ENCODE measurements at places on chromosomes 7 and 10. TPM values are rescaled to one million over a fixed set of nuclear protein-coding genes. Genes with fewer than 3 reads are reported as not detected.
A peak's percentile ranks its signal among the peaks of the same experiment; 100 is the strongest.

TMEM270 gene
- not detected for total RNA-seq

CYP26C1 gene
- total RNA-seq, result 0.08 TPM

OR13A1 gene
- total RNA-seq, result 0.23 TPM

ZNF467 gene
- not detected for total RNA-seq

COL1A2 gene
- total RNA-seq, result 2.1 TPM

NDUFB2 gene
- total RNA-seq, result 184 TPM

DNA sequence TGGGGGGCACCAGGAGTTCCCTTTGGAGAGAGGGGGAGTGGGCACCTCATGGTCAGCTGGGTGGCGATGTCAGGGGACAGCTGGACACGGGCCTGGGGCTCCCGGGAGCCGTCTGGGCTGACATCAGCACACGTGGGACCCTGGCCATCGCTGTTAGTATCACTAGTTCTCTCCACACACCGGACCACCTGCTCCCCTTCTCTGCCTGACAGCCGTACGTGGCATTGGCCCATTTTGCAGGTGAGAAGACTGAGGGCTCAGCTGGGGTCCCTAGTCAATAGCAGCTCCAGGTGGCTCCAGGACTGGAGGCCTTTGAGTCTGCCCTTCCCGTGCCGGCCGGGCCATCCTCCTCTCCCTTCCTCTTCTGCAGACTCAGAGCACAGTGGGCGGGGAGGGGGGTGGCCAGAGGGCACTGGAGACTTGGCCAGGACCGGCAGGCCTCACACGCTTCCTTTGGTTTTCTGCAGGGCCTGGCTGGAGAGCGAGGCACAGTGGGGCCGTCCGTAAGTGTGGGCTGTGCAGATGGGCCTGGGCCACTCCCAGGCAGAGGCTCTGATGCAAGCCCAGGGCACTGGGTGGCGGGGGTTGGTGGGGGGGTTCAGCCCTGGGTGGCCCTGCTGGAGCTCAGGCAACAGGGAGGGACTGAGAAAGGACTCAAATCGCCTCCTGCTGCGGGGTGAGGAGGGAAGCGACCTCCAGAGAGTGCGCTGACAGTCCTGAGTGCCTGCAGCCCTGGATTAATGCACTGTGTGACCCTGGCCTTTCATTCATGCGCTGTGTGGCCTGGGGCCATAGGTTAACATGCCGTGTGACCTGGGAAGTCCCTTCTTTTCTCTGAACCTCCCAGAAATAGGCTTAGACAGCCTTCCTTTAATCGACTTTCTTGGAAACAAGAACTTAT lies 78.2 kb downstream of the MYL10 start:
- no peak for DNase-seq

DNA sequence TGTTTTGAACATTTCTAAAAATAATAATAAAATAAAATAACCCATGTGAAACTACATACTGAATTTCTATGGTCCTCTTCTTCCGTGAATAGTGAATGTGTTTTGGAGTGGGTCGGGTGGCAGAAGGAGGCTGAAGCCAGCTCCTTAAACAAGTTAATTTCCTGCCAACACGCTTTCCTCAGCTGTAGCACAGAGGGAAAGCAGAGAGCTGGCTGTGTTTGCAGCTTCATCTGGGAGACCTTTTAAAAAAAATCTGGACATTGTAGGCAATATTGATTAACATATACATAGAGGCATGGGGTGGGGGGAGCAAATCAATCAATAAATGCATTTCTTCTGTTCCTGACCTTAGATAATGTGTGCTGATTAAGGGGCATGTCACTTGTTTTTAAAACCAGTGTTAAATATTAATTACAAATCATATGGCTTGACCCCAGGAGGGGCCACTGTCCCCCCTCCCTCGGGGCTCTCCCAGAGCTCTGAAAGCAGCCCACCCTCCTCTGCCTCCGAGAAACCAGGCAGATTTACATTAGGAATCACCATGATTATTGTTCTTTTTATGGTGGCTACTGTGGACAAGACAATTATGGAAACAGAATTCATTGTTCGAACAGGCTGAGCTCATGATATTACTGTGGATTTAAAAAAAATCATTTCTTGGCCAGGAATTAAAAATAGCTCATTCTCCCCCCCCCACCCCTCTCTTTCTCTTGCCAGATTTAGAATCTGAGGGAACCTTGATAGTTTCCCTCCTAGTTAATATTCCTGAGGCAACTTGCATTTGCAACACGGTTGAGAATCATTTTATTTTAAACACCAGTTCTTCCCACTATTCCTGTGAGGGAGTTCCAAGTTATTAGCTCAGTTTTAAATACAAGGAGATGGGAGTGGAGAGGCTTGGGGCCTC lies 100.5 kb upstream of the CARD11 start:
- no peak for DNase-seq

- DNase-seq, result no peak
Measured at GRCh38 chr7:130831817-130832481, 97.9 kb upstream of the KLF14 start.

DNA sequence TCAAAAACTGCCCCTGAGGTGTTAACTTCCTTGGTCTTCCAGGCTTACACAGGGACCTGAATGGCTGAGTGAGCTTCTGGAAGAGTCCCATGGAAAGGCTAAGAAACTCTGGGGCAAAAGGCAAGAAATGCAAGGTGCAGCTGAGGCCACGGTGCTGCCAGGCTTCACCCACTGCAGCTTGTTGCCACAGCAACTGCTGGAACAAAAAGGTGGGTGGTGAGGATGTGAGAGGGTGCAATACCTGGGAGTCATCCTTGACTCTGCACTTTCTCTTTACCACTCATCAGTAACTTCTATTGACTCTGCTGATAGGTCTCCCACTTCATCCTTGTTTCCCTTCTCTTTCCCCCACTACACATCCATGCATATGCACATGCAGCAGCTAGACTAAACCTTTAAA lies 258.6 kb downstream of the BMPER start:
- DNase-seq, result no peak

DNA sequence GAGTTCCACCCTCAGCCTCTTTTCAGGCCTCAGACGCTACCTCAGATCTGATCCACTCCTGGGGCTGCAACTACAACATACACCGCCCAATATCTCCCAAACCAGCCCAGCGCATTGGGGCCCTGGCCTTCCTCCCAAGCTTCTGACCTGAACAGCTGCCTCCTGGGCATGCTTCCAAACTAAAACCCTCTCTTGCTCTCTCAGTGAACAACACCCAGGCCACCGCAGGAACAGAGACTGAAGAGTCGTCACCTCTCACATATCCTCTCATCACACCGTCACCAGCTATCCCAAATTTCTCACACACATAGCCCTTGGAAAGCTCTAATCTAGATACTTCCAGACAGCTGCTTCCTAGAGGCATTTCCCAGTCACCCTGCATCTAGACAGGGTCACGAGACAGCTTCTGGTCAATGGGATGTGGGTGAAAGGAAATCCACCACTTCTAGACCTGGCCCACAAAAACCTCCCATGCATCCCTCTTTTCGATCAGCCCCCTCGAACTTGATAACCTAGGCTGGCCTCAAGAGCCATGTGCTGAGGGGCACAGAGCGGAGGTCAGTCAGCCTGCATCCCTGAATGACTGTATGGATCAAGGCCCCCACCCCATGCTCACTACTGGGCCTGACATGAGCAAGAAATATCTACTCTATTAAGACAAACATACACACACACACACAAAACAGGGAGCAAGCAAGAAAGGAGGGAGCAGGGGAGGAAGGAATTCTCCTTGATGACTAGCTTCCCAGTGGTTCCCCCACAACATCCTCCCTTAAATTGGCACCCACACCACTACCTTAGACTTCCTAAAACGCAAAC lies 1.8 kb downstream of the PARP12 start:
- DNase-seq, result no peak

- DNase-seq, result peak; percentile 49
Measured at GRCh38 chr10:61135276-61135721, 191.3 kb upstream of the RHOBTB1 start.

GRCh38 chr7:36202398-36202797 lies 49.3 kb downstream of the EEPD1 start:
- no peak for DNase-seq

- no peak for DNase-seq
Measured at GRCh38 chr7:101159696-101160674, 5.4 kb downstream of the VGF start.

GRCh38 chr10:4802711-4803487 lies 23.1 kb upstream of the AKR1E2 start:
- DNase-seq, result no peak

GRCh38 chr7:43113622-43114457 lies 1.4 kb downstream of the HECW1 start:
- DNase-seq, result no peak

- DNase-seq, result peak; percentile 74
Measured at GRCh38 chr10:14926722-14927416, 27.0 kb downstream of the DCLRE1C start.

DNA sequence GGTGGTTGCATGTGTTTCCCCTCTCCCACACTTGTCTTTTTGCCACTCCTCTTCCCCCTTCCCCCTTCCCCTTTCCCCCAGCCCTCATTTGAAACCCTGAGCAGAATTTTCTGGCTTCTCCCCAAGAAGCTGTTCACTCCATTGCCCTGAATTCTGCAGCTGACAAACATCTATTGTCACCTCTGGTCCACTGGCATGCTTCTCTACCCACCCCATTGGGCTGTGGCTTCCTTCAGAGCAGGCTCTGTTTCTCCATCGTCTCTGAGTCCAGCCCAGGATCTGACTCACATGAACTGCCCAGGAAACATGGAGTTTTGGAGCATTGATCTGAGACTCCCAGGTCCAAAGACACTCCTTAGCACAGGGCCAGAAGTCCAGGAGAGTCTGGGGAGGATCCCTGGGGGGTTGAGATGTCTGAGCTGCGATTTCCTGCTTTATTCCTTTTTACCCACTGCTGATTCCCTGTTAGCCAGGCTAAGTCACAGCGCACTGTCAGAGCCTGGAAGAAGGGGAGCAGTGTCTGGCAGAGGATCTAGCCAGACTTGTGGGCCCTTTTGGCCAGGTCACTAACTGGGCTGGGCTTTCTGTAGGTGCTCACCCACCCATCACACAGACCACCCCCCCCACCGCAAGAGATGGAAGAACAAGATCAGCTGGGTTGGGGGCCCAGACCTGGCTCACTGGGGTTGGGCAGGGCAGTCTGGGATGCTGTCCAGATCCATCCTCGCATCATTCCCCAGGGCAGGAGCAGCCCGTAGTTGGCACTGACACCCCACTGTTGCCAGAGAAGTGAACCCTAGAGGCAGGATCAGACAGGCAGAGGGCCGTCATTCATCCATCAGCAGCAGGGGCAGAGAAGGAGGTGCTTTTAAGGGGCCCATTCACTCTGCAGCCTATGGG lies 3.5 kb downstream of the CHAT start:
- no peak for DNase-seq

- no peak for DNase-seq
Measured at GRCh38 chr10:60606343-60607080, 171.8 kb upstream of the CDK1 start.

DNA sequence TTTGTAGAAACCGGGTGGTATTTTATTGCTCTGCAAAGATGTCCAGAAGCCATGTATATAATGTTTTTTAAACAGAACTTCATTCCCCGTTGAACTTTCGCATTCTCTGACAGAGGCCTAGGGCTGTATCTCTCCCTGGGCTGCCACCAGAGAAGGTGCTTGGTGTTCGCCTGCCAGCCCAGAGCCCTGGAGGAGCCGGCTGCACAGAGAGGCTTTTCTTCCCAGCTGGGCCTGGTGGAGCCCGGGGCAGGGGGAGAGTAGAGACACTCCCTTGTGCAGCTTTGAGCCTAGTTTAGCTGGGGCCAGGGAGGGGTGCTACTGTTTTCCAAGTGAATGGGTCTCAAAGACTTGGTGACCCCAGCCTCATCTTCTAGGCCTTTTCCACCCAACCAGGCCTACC lies 13.6 kb upstream of the TRIM8 start:
- no peak for DNase-seq

DNA sequence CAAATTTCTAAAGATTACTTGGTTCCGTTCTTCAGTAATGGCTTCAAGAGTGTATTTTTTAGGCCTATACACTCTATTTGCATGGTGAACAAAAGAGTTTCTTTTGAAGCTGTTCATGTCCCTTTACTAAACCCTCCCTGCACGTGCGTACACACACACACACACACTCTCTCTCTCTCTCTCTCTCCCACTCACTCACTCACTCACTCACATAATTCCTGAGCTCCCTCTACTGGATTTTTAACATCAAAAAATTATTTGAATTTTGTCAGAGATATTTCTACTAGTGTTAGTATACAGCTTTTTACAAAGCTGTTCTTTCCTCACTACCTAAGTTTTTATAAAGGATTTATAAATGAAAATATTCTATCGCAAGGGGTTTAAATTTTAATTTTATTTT lies 85.9 kb downstream of the UBE3C start:
- DNase-seq, result no peak
